ENCODE measurements at places on chromosomes 11 and 22. TPM values are rescaled to one million over a fixed set of nuclear protein-coding genes. Genes with fewer than 3 reads are reported as not detected.

GRCh38 chr22:30841273-30841672 is 127.3 kb downstream of the MORC2 start:
- no peak overlapping the region for H3K27ac ChIP-seq
- no peak for DNase-seq
- H3K4me1 ChIP-seq = no peaks in the 10 kb centered on the region
- H3K36me3 ChIP-seq = no peaks in the 10 kb centered on the region

Gene OR4A16
- total RNA-seq = not detected

DNA sequence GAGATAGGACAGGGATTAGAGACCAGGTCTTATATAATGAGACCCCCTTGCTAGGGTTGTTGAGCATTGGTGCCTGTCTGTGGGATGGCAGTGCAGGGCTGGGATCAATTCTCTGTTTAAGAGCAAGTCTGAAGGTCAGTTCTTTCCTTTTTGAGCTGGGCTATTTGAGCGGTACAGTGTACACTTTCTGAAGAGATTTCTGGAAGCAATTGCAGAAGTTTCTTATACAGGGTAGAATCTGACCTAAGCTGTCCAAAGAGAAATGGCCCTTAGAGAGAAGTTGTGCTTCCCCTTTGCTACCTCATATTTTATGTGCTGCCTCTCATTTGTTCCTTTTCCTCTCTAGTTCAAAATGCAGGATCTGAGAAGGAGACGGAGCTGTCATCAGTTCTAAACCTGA is 35.8 kb downstream of the CSTPP1 start:
- no peaks in the 10 kb centered on the region for H3K27me3 ChIP-seq
- H3K27ac ChIP-seq = no peak overlapping the region
- H3K4me3 ChIP-seq = no peak overlapping the region
- DNase-seq = no peak

- H3K27ac ChIP-seq = no peak overlapping the region
- H3K36me3 ChIP-seq = peaks cover 1% of the 10 kb centered on the region
- peaks cover 33% of the 10 kb centered on the region for H3K4me1 ChIP-seq
- no peak for DNase-seq
- peak overlapping the region; percentile 77 for H3K4me3 ChIP-seq
- peaks cover 12% of the 10 kb centered on the region for H3K27me3 ChIP-seq
Observed at GRCh38 chr11:34356576-34356912, 1.3 kb downstream of the ABTB2 start.
